ENCODE measurements at places on chromosomes 1 and 21.
A peak's percentile ranks its signal among the peaks of the same experiment; 100 is the strongest.

DNA sequence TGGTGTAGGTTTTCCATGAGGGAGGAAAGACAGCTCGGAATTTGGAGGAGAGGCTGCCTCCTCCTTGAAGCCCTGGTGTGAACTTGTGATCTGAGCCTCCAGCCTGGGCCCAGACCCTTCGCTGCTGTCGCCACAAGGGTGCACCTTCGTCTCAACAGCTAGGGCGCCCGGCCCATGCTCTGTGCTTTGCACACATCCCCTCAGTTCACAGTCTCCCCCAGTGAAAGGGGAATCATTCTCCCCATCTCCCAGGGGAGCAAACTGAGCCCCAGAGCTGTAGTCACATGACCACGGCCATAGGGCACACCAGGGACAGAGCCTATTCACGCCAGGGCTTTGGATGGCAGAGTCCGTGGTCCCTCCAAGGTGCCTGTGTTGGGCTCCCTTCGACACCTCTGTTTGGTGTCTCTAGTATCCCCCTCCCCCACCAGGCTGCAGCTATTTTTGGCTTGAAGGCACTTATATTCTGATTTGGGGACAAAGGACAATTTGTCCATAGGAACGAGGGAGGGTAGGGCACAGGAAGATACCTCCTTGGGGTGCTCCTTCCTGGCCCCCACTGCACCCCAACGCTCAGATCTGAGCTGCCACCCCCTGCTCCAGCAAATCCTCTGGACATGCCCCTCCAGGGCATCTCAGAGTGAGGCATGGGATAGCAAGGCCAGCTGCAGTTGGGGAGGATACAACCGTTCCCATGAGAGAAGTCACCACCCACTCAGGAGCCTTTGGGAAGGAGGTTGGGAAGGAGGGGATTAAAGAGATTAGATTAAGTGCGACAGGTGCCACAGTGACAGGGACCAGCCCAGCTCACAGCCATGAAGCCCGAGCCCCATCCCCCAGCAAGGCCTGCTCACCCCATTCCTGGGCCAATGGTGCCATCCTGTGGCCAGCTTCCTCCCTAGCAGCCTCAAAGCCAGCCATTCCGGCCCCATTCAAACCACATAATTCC, 15.7 kb downstream of the MATN1 start:
- DNase-seq, result peak; percentile 71

DNA sequence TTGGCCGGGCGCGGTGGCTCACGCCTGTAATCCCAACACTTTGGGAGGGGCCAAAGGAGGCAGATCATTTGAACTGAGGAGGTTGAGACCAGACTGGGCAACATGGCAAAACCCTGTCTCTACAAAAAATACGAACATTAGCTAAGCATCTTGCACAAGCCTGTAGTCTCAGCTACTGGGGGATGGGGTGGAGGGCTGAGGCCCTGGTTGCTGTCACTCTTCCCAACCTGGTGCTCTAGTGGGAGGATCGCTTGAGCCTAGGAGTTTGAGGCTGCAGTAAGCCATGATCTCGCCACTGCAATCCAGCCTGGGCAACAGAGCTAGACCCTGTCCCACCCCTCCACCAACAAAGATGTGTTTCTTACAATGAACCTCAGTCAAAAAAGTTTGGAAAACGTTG, 2.8 kb downstream of the PHGDH start:
- no peak for DNase-seq

DNA sequence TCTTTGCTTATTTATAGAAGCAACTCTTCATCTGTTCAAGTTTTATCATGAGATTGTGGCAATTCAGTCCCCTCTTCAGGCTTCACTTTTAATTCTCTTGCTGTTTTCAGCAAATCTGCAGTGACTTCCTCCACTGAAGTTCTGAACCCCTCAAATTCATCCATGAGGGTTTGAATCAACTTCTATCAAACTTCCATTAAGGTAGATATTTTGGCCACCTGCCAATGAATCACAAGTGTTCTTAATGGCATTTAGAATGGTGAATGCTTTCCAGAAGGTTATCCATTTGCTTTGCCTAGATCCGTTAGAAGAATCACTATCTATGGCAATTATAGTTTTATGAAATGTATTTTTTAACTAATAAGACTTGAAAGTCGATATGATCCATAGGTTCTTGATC, 946.7 kb upstream of the B3GALT2 start:
- no peak for DNase-seq

DNA sequence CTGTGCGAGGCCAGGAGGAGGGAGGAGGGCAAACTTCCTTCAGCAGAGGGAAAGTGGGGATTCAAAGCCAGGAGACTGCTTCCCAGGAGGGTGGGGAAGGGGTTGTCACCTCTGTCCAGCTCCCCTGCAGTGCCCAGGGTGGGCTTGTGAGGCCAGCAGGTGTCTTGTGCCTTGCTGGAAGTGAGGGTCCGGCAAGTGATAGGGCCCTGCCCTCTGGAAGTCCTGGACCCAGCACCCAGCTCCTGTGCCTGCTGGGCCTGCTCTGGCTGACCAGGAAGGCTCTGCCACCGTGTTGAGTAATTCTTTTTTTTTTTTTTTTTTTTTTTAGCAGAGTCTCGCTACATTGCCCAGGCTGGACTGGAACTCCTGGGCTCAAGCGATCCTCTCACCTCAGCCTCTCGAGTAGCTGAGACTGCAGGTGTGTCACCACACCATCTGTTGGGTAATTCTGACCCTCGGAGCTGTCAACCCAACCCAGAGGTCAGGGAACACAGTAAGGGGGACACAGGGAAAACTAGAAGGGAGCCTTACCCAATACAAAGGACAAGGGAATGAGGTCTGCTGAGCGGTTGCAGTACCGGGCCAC, 1.0 kb downstream of the BEST4 start:
- DNase-seq, result no peak

DNA sequence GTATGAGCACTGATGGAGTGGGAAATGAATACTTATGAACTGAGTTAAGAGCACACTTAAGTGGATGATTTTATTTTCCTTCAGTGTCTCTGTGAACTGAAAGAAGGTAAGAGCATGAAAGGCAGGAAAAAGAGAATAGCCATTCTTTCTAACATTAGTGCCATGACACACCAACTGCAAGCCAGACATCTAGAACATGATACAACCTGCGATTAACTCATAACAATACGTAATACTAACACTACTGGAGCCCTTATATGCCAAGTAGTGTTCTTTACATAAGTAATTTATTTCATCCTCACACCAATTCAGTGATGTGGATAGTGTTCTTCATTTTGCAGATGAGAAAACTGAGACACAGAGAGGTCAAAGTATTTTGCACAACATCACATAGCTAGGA, 56.7 kb downstream of the PRRX1 start:
- DNase-seq, result no peak

GRCh38 chr1:210726621-210727020, 397.9 kb downstream of the HHAT start:
- peak; percentile 6 for DNase-seq

DNA sequence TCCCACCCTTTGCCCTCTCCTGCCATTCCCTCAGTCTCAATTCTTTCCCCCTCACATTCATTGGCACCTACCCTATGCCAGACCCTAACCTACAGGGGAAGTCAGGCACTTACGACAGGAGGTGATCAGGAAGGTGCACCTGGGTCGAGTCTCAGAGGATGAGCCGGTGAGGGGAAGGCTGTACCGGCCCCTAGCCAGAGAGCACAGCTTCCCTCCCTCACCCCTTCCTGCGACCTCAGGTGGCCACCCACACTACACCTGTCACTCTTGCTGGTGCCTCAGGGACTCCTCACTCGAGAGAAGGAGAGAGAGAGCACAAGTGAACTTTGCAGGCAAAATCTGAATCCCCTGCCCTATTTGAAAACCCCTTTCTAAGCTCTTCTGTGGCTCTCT, 1.7 kb upstream of the MYOM3 start:
- DNase-seq, result no peak

- no peak for DNase-seq
These were observed 73.6 kb downstream of the SMYD2 start for GRCh38 chr1:214354440-214355148.

- no peak for DNase-seq
These were observed 9.8 kb upstream of the LUZP1 start for GRCh38 chr1:23178414-23178813.

DNA sequence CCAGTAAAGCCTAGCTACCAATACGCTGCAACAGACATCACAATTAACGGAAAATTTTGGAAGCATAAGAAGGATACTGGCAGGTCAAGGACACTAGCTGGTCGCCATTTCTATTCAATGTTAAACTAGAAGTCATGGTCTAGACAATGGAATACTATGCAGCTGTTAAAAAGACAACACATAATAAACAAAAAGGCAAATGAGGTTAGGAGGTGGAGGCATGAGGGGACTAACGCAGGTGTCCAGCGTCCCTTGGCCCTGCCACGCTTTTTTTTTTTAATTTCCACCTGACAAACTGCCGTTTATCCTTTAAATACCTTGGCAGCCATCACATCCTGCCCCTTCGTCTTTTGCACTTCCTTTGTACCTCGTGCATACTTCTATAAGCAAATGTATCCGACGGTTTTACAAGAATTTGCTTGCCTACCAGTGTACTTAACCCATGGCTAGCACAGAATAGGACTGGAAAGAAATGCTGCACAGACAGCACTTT, 698 bp upstream of the SLC22A15 start:
- no peak for DNase-seq

DNA sequence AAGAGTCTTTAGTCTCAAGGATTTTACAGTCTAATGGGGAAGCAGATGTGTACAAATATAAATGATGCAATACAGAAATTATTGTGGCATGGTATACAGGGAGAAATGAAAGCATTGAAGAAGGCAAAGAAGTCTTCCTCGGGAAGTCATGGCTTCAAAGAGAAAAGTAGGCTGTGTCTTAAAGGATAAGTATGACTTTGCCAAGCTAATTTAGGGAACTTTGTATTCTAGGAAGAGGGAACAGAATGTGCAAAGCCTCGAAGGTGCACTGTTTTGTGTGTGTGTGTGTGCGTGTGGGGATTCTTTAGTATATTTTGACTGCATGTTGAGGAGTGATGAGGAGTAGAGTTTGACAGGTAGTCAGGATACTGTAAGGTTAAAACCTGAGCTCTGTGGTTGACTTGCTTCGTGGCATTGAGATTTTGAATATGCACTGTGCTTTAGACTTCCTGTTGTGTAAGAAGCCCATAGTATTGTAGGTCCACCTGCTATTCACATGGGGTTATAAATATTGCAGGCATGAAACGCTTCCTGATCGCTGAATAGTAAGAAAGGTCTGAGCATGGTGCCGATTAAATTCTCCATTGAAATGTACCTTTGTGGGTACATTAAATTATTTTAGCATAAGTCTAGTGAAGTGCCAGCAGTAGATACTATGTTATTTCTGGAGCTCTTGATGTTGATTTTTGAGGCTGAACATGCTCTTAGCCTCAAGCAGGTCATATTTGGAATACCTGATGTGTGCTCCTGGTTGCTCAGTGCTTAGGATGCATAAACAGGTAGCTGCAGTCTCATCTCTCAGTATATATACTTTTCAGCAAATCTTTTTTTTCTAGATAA, 8.0 kb downstream of the SMAP2 start:
- no peak for DNase-seq

- DNase-seq, result no peak
These were observed 26.0 kb downstream of the LMX1A start for GRCh38 chr1:165330483-165330882.

GRCh38 chr1:77193951-77194350, 25.3 kb downstream of the PIGK start:
- DNase-seq, result no peak
